Activated CD4-positive, alpha-beta T cell treated with anti-CD3 and anti-CD28 coated beads, Interleukin-2, amount 50 U/mL, for 16 hours (primary cell): ENCODE measurements at places on chromosomes 13 and 19.

GRCh38 chr13:50129081-50129705 lies 113.9 kb downstream of the KCNRG start:
- DNase-seq: no peak

- DNase-seq: no peak
These were observed 1.7 kb downstream of the SMIM24 start for GRCh38 chr19:3478409-3479176.

DNA sequence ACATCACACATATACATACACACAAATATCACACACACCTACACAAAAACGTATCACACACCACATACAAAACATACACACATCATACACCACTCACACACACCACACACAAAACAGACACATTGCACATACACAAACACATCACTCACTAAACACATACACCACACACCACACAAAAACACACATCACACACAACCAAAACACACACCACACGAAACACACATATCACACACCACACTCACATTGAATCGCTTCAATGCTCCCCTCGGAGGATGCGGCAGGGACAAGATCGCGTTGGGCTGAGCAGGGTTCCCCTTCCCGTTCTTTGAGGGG lies 131.5 kb downstream of the CRYL1 start:
- no peak for DNase-seq

GRCh38 chr19:6394831-6395230 lies 1.9 kb upstream of the GTF2F1 start:
- DNase-seq: no peak

DNA sequence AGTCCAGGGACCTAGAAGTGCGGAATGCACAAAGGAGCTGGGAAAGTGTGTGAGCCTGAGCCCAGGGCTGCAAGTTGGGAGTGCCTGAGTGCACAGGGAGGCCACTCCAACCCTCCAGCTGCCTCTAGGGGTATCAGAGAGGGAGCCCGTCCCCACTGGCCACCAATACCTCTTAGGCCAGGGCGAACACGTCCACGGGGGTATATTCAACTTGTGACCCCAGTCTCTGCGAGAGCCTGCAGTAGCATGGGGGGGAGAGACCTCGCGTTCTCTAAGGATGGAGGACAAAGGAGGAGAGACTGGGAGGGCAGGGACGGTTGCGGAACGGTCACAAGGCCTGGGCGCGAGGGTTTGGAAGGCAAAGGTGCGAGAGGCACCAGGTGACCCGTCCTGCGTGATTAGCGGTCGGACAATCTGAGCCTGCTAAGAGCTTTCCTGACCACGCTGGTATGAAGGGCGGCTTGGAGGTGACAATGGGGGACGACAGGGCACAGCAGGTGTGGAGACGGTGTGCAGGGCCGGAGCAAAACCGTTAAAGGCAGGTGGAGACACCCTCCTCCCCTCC lies 676 bp downstream of the CD320 start:
- peak; percentile 8 for DNase-seq
